ENCODE measurements at places on chromosomes 2 and 18.

DNA sequence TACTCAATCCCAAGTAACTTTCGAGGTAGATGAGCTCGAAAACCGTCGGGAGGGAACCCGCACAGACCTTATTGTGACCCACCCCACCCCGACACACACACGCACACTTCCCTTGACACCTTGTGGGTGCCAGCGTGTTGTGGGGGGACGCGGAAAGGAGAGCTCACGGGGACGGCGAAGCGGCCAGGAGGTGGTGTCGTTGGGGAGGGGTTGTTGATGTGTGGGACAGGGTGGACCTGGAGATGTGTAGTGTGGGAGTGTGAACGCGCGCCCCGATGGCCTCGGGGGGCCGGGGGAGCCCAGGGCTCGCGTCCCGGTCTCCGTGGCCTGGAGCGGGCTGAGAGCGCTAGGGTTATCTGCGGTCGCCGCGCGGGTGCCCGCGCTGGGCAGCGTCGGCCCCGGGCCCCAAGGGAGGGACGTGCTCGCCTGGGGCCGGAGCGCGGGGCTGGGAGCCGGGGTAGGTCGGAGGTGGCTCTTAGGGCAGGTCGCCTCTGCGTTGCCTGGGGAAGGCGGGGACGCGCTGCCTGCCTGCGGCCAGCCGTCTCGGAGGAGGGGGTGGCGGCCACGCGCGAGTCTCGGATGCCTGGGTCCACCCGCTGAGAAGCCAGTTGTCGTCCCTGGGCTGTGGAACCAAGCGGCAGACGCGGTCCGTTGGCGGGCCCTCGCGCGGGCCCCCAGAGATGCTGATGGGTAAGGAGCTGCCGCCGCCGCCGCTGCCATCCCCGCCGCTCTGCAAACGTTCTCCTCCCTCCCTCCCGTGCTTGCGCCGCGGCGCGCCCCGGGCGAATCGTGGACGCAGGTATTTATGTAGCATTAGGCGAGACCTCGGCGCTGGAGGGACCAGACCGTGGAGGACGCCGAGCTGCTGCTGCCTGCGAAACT lies 1.6 kb downstream of the KLHL29 start:
- DNase-seq, result peak; percentile 8

DNA sequence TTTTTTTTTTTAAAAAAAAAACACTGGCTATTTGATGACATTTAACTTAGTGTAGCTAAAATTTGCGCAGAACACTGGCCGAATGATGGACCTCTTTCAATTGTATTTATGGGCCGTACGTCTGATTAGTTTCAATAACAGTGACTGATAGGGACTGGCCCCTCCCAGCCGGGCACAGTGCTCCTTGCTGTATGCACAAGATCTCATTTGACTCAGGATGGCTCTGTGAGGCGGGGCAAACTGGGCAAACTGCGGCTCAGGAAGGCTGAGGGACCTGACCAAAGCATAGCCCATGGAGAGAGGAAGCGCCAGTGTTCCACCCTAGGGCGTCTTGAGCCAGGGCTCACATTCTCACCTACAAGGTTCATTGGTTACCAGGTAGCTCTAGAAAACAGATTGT lies 21.2 kb downstream of the TRAF3IP1 start:
- no peak for DNase-seq

- no peak for DNase-seq
These were observed 316.9 kb upstream of the EPAS1 start for GRCh38 chr2:45980161-45980865.

DNA sequence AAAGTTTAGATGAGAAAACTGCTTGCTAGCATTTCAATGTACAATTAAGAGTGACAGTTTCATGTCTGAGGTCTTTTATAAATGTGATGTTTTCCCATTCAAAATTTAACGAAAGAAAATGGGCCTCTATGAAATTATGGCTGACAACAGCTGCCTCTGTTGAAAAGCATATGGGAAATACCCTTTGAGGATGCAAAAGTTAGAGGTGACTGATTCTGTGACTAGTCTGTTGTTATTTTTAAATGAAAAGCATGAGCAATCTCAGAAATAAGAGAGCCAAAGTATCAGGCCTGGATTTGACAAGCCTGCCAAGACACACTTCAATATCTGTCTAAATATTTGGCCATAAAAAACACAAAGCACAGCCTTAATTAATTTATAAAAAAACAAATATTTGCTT lies 580.8 kb downstream of the ERBB4 start:
- no peak for DNase-seq

- DNase-seq, result no peak
These were observed 460 bp upstream of the ZBTB7C start for GRCh38 chr18:48409591-48410094.

- peak; percentile 98 for DNase-seq
These were observed 12.3 kb downstream of the TEX44 start for GRCh38 chr2:231604685-231605606.

DNA sequence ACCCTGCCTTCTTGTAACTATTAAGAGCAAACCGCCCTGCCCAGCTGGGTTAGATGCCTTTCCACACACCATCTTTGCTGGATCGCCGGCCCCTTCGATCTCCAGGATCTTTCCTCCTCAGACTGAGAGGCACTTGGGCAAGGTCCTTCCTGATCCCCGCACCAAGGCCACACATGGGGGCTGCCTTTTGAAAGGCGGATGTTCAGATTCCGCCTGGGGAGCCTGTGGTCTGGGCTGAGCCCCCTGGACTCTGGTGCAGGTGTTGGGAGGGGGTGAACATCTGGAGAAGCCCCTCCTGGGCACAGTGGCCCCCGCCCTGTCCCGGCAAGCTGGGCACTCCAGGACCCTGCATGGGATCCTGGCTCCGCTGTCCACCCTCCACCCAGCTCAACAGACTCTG lies 135.4 kb upstream of the HDAC4 start:
- no peak for DNase-seq

- DNase-seq, result no peak
These were observed 96.8 kb downstream of the POLE4 start for GRCh38 chr2:75055142-75055819.

- DNase-seq, result no peak
These were observed 70.8 kb downstream of the KCNE4 start for GRCh38 chr2:223122781-223123180.

DNA sequence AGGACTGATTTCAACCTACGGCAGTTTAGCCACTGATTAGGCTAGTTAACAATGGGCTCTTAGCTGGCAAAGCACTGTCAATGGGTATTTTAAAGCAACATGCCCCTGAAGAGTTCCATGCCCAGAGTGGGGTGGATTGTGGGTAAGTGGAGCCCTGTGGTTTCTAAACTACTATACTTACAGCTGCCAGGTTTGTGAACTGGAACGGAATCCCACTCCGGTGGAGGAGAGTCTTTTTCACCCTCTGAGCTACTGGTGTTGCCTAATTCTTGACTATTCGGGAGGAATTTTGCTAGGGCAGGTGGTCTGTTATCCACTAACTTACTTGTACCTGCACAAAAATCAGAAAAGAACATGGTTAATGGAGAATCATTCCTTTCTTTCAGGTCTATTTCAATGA lies 52.6 kb downstream of the ZAP70 start:
- DNase-seq, result no peak

DNA sequence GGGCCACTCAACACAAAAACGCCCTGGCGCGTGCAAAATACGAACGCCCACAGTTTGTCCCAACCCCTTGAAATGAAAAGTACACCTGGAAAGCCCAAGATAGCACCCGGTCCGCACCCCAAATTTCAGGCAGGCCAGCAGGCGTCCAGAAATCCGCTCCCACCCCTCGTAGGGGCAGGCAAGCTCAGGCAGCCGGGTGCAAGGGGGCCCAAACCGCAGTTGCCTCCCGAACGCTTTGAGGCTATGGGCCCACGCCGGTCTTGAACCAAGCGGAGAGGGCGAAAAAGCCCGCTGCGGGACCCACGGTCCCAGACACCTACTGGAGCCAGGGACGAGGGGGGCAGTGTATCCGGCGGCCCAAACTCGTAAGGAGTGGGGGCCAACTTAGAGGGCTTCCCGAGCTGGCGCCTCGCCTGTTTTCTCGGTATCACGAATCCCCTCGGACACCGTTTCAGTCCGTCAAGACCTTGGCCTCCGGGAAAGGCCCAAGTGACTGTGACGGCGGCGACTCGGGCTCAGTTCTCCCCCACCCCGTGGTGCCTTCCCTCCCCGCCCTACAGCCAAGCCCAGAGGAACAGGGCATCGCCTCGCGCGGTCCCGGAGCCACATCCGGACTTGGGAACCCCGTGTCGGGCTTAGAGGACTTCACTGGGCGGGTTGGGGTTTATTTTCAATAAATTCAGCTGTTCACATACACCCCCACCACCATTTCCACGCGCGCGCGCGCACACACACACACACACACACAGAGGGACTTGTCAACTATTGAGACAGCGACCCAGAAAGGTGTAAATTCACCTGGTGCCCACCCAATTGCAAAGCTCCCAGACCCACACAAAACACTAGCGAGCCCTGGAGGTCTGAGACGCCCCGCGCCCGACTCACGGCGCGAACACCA lies 6.2 kb upstream of the SATB2 start:
- no peak for DNase-seq

DNA sequence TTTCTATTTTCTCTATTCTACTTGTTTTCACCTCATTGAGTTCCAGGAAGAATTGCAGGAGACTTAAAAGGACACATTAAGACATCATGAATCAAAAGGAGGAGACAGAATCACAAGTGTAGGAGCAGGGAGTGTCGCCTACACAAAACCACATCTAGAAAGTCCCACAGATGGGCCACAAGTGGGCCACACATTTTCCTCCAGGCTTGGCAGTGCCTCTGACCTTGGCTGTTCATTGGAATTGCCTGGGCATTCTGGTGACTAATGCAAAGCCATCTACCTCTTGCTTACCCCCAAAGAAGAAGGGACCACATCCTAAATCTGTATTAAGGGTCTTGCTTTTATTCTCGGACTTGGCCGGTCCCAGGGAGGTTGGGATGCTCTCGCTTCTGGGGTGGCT lies 103.6 kb downstream of the KLHL29 start:
- DNase-seq, result no peak

DNA sequence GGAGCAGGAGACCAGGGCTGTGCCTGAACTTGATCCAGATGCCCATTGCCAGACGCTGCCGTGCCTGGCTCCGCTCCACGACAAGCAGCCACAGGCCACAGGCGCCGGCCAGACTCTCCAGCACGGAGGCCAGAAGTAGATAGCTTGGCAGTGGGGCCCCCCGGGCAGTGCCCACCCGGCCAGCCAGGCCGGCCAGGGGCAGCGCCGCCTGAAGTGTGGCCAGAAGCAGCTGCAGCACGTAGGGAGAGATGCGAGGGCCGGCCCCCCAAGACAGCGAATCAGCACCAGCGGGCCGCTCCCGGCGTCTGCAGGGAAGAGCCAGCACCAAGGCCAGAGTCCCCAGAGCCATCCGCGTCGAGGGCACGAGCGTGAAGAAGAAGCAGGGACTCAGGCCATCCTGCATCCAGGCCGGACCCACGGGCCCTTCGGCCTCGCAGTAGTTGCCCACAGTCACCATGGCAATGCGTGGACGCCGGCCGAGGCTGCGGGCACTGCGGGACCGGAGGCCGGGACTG lies 484 bp downstream of the ABCB6 start:
- peak; percentile 25 for DNase-seq

- DNase-seq, result no peak
These were observed 1816.1 kb upstream of the LRRTM1 start for GRCh38 chr2:82120654-82121053.

GRCh38 chr2:3132966-3133365 lies 244.7 kb downstream of the EIPR1 start:
- no peak for DNase-seq

- peak; percentile 16 for DNase-seq
These were observed 138.8 kb downstream of the ATAD2B start for GRCh38 chr2:23788100-23788499.

GRCh38 chr2:200423541-200423940 lies 86.3 kb downstream of the KCTD18 start:
- DNase-seq, result no peak

DNA sequence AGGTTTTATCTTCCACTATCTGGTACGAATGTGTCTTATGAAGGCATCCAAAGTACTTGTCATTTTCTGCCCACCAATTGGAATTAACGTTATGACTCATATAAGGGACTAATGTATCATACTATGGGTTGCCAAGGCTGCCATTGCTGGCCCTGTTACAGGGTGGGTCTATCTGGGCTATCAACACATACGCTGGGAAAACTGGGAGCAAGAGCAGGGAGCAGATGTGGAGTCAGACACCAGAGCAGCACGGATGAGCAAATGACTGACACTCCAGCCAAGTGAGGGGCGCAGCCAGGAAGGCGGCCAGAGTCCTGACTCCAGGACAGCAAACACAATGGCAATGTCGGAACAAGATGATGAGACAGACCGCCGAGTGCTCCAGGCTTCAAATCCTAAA lies 145.9 kb downstream of the COPS8 start:
- no peak for DNase-seq

- no peak for DNase-seq
These were observed 557.1 kb upstream of the CHAC2 start for GRCh38 chr2:53210538-53210937.

GRCh38 chr2:169080250-169081069 lies 11.1 kb downstream of the DHRS9 start:
- no peak for DNase-seq

GRCh38 chr18:25516747-25517498 lies 165.0 kb upstream of the ZNF521 start:
- DNase-seq, result no peak
